ENCODE measurements at places on chromosomes 7 and 10.

GRCh38 chr10:14686356-14686755 lies 88.3 kb downstream of the FAM107B start:
- DNase-seq, result no peak

GRCh38 chr10:119041326-119041725 lies 11.8 kb downstream of the NANOS1 start:
- no peak for DNase-seq

DNA sequence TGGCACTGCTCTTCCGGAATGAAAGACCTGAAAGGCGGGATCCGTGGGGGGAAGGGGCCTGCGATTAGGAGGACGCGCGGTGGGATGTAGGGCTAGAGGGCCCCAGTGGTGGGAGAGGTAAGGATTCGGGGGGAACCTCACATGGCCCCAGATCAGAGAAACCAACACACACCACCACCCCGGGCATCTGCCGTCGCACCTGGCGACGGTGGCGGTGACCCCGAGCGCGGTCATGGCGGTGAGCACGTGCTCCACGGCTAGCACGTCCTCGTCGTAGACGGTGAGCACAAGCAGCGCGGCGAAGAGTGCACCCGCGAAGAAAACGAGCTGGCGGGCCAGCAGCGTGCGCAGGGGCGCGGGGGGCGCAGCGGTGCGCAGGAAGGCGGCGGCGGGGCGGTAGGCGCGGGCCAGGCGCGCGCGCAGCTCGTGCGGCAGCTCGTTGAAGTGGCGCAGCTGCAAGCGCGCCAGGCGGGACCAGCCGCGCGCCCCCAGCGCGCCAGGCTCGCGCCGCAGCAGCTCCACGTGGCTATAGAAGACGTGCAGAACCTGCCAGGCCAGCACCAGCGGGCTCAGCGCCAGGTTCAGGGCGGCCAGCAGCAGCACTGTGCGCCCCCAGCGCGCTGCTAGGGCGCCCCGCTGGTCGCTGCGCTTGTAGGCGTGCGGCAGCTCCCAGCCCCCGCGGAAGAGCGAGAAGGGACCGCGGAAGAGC lies 5.7 kb downstream of the ATG9B start:
- DNase-seq, result peak; percentile 52

DNA sequence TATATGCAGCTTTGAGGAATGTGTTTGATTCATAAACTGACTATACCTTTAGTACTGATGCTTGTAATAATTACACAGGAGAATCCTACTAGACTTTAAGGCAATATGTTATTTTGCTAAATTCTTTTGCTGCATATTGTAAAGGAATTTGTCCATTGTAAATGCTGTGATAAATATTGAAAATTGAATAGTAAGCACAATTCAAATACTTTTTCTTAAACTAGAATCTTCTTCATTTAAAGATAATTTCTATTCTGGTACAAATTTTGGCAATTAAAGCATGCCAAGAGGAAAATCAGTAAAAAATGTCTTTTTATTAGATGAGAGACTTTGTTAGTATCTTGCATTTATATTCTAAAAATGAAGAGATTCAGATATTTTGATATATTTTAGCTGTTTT lies 45.4 kb downstream of the SMNDC1 start:
- no peak for DNase-seq

GRCh38 chr7:128053023-128053422 lies 21.8 kb upstream of the LRRC4 start:
- no peak for DNase-seq

DNA sequence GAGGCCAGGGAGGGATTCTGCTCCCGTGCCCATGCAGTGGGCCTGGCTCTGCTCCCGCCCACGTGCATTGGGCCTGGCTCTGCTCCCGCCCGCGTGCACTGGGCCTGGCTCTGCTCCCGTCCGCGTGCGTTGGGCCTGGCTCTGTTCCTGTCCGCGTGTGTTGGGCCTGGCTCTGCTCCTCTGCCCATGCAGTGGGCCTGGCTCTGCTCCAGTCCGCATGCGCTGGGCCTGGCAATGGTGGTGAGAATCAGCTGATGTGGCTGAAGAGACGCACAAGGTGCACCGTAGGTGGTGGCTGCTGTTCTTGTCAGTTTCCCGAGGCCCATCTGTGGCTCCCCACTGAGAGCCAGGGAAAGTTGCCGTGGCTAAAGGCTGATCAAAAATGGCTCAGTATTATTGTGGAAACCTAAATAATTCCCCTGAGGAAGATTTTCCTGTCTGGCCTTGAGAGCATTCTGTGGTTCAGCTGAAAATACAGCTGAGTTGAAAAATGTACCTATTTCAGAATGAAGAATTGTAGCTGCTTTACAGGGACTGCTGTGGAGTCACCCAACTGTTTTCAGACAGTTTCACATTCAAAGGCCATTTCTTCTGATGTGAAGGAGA lies 572.4 kb downstream of the GLRX3 start:
- DNase-seq, result no peak

DNA sequence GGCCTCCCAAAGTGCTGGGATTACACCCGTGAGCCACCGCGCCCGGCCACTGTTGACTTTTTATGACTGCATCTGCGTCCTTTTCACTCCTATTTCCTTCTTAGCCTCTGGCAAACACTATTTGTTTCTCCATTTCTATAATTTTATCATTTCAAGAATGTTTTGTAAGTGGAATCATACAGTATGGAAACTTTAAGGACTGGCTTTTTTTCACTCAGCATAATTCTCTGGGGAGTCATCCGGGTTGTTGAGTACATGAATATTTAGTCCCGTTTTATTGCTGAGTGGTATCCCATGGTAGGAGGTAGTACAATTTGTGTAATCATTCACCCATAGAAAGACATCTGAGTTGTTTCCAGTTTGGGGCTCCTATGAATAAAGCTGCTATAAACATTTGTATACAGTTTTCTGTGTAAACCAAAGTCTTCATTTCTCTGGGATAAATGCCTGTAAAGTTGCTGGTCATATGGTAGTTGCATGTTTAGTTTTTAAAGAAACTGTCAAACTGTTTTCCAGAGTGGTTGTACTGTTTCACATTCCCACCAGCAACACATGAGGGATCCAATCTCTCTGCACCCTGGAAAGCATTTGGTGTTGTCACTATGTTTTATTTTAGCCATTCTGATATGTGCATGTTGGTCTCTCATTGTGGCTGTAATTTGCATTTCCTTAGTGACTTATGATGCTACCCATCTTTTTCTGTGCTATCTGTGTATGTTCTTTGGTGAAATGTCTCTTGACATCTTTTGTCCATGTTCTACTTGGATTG lies 139.6 kb upstream of the EEPD1 start:
- no peak for DNase-seq

- DNase-seq, result no peak
Measured at GRCh38 chr10:123746061-123746460, 79.9 kb downstream of the GPR26 start.

GRCh38 chr7:30845426-30846135 lies 66.1 kb upstream of the AQP1 start:
- DNase-seq, result no peak

- DNase-seq, result no peak
Measured at GRCh38 chr10:126429275-126429674, 41.0 kb upstream of the ADAM12 start.

- no peak for DNase-seq
Measured at GRCh38 chr7:20661884-20662283, 46.4 kb downstream of the ABCB5 start.

- no peak for DNase-seq
Measured at GRCh38 chr7:132935608-132936007, 146.3 kb downstream of the CHCHD3 start.

DNA sequence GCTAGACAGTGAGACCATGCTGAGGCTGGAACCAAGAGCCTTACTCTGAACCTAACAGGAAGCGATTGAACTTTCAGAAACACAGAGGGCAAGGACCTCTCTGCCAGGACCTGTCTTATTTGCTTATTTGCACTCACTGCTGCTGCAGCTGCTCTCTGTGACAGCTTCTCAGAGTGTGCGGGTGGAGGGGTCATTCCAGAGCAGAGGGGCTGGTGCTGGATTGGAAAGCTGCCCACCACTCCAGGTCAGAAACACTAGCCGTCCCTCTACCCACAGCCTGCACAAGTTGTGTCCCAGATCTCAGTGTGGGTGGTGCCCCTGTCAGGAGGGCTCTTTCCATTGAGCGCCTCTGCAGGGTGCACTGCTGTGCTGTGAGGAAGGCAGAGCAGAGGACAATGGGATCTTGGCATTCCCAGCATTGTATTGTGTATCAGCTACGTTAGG lies 126.2 kb downstream of the CCNY start:
- no peak for DNase-seq

DNA sequence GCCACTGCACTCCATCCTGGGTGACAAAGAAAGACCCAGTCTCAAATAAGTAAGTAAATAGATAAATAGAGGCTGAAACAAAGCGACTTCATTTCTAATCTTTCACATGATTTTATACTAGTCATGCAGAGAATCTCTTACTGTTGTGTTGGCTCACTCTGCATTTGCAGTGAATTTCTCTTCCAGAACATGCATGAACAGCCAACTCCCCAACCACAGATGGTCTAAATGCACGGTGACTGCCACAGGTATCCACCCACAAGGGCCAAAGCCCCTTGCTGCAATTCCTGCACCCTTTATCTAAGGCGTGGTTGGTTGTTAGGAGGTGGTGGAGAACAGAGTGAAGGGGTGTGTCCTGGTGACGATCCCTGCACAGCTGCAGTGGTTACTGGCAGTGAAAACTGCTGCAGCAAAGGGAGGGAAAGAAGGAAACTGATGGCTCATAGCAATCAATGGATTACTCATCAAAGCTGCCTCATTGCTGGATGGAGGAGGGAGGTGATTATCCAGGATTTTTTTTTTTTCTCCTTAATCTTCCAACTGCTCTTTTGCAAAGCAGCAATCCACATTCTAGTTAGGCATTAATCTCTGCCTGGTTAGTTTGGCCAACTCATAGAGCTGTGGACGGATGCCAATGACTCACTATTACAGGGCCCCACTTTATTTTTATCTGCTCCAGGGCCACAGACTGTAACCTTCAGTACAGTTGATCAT lies 50.6 kb downstream of the PRTFDC1 start:
- DNase-seq, result no peak

GRCh38 chr7:155057076-155057475 lies 13.0 kb upstream of the HTR5A start:
- DNase-seq, result no peak

DNA sequence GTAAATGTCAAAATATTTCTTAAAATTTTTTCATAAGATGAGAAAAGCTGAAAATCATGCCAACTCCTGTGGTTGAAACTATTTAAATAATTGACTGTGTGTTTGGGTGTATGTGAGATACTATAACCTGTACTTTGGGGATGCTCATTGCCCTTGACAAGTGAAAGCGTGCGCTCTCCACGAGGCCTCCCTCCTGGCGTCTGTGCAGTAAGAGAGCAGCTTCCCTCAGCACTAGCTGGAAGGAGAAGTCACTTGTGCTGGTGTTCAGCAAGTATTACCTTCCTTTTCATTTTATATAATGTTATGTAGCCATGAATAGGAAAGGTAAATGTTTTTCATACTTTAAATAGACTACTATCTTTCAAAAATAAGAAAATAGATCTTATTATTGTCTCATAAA lies 118.9 kb downstream of the ZEB1 start:
- DNase-seq, result no peak

- peak; percentile 21 for DNase-seq
Measured at GRCh38 chr7:77831481-77831880, 32.9 kb downstream of the PHTF2 start.

GRCh38 chr10:62763155-62763554 lies 41.4 kb upstream of the ADO start:
- DNase-seq, result no peak

GRCh38 chr10:35124540-35124939 lies 2.1 kb upstream of the CREM start:
- no peak for DNase-seq

DNA sequence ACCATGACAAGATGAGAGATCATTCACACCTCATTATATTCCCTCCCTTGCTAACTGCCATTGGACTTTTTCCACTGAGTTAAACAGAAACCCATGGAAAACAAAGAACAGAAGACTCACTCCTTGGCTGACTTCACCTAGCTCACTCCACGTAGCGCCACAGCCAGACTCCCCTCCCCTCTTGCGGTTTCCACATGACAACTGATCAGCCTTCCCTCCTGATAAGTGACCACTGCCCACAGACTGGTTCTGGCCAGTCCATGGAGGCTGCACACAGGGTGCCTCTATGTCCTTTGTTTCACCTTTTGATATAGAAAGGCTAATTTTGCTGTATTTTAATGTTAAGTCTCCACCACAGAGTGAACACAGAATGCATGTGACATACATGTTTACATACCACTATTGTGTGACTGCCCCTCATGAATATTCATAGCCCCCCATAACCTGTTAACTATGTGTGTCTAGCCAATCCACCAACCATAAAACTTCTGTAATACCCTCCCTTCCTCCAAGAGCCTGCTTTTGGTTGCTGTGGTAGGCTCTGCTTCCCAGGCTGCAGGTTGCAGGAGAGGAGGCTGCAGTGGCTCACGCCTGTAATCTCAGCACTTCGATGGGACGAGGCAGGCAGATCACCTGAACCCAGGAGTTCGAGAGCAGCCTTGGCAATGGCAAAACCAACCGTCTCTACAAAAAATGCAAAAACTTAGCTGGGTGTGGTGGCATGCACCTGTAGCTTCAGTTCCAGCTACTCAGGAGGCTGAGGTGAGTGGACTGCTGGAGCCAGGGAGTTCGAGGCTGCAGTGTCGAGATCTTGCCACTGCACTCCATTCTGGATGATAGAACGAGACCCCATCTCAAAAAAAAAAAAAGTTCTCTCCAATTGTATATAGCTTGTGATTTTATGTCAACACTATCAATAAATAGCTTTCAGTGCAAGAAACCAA lies 10.0 kb upstream of the IFIT5 start:
- no peak for DNase-seq

- DNase-seq, result no peak
Measured at GRCh38 chr7:143002898-143003297, 24.0 kb downstream of the OR9A2 start.

DNA sequence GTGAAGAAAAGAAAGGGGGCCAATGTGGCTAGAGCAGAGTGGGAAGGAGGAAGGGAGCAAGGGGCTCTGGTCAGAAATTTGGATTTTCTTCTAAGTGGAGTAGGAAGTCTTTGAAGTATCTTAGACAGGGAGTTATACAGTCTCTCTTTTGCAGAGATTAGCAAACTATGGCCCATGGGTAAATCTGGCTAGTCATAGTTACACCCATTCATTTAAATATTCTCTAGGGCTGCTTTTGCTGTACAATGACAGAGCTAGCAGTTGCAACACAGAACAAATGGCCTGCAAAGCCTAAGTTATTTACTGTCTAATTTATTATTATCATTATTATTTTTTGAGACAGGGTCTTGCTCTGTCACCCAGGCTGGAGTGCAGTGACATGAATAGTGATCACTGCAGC lies 10.5 kb upstream of the LAMB4 start:
- DNase-seq, result no peak

GRCh38 chr7:67696878-67697277 lies 700.2 kb downstream of the TYW1 start:
- DNase-seq, result no peak

Data from central memory CD4-positive, alpha-beta T cell (primary cell).